ENCODE measurements at places on chromosomes 1 and 21.

DNA sequence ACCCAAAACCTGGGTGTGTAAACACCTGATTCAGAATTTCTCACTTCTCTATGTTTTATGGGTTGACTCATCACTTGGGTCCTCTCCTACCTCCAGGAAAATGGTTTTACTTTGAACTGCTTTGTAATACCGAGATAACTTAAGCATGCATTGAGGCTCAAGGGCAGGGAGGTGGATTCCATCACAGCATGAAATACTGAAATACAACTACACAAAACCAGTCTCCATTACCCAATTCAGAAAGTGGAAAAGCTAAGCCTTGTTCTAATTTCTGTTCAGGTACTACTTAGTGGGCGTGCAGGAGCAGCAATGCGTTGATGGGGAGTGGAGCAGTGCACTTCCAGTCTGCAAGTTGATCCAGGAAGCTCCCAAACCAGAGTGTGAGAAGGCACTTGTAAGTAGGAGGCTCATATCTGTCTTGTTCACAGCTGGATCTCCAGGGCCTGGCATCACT is 6.1 kb upstream of the C4BPA start:
- DNase-seq = no peak

- peak; percentile 59 for DNase-seq
These were observed 44.2 kb upstream of the ECE1 start for GRCh38 chr1:21334214-21335087.

GRCh38 chr1:201515895-201516294 is 9.0 kb upstream of the CSRP1 start:
- no peak for DNase-seq

- DNase-seq = no peak
These were observed at the start of gene ITPKB for GRCh38 chr1:226738995-226739695. ITPKB (minus strand) TSS chr1:226739282; CDS start chr1:226737458, 1,824 bp downstream.

- no peak for DNase-seq
These were observed 1.9 kb downstream of the ITPKB start for GRCh38 chr1:226736908-226737818.

- no peak for DNase-seq
These were observed 23.0 kb upstream of the DNAJC11 start for GRCh38 chr1:6724517-6725141.

DNA sequence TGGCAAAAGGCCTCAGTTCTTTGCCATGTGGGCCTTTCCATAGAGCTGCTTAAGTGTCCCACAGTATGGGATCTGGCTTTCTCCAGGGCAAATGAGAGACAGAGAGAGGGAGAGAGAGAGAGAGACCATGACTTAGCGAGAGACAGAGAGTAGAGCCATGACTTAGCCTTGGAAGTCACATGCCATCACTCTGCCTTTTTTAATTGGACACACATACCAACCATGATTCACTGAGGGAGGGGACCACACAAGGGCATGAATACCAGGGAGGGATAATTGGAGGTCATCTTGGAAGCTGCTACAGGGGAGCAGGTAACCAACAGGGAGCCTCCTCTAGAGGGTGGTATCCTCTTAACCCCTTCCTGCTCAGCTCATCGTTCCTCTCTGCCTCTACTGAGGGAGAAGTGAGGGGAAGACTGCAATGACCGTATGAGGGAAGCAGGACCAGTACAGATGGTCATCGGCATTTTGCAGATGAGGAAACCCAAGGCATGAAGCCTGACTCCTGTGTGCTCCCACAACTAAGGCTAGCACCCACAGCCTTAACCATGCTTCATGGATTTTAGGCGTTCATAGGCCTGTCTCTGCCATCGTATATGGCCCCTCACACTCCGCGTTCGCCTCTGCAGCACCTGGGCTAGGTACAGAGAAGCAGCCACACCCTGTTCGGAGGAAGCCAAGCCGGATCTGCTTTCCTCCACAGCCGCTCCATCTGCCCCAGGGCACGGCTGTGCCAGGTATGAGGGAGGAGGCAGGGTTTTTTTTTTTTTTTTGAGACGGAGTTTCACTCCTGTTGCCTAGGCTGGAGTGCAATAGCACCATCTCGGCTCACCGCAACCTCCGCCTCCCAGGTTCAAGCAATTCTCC is 38.6 kb downstream of the MEF2D start:
- DNase-seq = no peak

GRCh38 chr21:16794950-16795349 is 717.9 kb upstream of the CXADR start:
- no peak for DNase-seq
